ENCODE measurements at places on chromosomes 6 and 20.

- no peak for DNase-seq
Observed at GRCh38 chr20:39849664-39850063, 839.4 kb downstream of the MAFB start.

DNA sequence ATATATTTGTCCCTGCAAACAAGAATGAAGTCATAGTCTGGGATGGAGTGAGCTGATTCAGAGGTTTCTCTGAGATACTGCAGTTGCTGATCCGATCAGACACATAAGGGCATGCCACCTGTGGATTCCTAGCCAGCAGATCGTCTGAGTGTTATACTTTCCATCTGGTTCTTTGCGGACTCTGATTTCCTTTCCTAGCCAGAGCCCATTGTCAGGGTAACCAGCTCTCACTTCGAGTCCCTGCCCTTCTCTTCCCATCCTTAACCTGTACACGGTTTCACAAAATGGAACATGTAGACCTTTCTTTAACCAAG, 100.9 kb downstream of the TMEM200A start:
- DNase-seq: no peak

GRCh38 chr6:38996676-38997075, 51.9 kb upstream of the GLP1R start:
- DNase-seq: no peak

DNA sequence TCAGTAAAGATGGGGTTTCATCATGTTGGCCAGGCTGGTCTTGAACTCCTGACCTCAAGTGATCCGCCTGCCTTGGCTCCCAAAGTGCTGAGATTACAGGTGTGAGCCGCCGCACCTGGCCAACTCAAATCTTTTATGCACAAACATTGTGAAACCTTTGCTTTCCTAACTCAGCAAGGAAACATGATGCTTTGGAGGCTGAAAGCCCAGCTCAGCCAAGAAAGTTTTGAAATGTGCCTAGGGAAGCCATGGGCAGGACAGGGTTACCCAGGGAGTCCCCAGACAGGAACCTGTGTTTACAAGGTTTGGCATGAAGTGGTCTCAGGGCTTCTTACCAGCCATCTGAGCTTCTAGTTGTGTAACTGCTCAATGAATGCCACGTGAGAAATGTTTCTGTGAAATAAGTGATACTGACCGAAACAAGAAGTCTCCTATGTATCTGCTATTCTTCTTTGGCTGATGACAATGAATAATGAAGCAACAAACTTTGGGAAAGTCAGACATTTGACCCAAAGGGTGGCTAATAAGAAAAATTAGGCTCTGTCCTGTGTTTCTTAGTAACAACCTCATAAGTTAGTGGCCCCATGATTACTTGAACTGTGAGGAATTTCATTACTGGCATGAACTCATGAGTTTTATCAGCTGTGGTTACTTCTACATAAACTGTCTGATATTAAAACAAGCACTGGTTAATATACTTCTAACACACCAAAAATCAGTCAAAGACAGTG, 163.5 kb downstream of the KIF6 start:
- DNase-seq: no peak

DNA sequence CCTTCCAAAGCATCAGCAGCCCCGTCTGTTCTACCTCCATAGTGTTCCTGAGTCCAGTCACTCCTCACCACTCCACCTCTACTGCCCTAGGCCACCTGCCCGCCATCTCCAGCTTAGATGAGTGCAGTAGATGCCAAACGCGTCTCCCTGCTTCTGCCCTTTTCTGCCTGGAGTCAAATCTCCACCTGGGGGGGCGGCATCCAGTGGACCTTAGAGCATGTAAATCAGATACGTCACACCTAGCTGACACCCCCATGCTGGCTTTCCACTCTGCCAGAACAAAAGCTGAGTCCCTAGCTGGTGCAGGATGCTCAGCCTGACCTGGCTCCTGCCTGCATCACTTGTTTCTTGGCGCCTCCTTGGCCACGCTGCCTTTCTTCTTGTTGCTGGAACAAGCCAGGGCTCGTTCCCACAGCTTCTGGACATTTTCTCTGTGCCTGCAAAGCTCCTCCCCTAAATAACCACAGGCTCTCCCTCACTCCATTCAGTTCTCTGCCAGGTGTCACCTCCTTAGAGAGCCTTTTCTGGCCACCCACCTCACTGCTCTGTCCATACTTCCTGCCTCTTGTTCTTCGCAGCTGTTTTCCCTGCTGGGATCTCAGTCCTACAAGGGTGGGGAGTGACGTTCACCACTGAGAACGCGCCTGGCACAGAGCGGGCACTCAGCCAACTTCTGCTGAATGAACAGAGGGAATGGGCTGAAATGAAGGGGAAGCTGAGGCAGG, 5.8 kb downstream of the DDR1 start:
- DNase-seq: peak; percentile 31

DNA sequence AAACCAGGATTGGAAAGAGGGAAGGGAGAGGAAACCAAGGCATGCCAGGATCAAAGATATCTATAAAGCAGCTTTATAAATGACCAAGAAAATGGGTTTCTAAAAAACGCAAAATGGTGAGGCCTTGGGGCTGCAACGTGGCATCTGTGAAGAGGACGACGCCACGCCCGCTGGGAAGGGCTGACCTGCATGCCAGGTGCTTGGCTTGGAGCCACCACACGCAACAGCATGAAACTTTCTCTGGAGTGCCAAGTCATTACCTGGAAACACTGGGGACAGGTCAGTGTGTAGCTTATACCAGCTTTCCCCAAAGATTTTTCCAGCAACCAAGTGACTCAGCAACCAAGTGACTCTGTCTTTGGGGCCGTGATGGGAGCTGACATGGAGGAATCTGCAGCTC, 82.5 kb downstream of the POPDC3 start:
- no peak for DNase-seq

DNA sequence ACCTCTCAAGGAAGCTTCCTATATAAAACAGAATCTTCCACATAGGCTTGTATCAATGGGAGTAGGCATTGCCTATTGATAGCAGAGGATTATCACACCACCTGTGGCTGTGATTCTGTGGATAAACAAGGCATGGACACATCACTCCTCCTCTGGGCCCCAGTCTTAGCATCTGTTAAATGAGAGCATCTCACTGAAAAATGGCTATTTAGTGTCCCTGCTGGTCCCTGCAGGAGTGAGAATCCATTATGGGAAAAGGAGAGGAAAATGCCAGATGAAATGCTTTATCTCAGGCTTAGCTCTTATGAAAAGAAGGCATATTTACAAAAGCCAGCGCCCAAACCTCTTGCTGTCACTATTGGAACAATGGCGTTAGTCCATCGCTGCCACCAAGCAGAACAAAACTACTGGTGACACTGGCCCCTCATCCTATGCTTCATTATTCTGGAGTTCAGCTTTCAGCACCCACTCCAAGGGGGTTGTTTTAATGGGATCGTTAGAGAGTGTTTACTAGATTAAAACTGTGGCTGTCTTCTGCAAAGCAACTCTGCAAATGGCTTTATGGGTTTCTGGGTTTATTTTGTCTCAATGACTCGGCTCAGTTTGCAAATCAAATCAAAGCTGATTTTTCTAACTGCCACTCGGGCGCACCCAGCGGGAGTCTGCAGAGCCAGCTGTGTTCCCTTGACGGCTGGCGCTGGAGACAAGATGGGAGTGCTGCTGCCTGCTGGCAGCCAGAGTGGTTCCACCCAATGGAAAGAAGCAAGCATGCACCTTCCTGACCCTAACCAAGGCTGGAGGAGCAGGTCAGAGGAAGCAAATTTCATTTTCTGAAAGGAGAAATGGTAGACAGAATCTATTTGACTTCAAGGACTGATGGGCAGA, 658.8 kb upstream of the CHD6 start:
- peak; percentile 76 for DNase-seq

- peak; percentile 46 for DNase-seq
Observed at GRCh38 chr6:125310994-125311649, 9.4 kb upstream of the HDDC2 start.

DNA sequence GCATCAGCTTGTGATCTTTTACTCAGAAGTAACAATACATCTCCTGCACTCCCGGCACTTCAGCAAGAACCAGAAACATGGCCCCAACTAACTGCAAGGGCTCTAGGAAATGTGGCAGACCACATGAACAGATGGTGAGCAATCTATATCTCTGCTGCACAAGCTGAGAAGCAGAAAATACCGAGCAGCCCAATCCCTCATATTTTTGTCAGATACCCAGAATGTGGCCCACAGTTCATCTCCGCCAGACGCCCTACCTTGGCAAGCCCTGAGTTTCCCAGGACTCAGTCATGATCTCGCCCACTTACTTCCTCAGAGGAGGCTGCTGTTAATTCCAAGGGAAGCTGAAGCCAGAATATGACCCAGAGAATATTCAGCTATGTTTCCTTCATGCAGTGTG, 63.1 kb upstream of the PHACTR1 start:
- no peak for DNase-seq

DNA sequence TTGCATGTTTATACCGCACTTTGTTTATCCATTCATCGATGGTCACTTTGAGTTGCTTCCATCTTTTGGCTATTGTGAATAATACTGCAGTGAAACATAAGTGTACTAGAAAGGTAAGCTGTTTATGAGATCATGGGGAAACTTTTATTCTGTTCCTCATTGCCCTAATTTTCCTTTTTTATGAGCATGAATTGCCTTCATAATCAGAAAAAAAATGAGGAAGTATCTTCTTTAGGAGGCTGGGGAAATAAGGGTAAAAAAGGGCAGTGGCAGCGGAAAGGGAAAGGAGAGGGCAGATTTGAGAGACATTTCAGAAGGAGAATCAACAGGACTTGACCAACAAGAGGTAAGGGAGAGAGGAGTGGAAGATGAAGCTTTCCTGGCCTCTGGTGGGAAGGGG, 14.3 kb upstream of the SERINC3 start:
- DNase-seq: no peak

GRCh38 chr6:164078532-164079274, 664.2 kb downstream of the QKI start:
- DNase-seq: no peak

DNA sequence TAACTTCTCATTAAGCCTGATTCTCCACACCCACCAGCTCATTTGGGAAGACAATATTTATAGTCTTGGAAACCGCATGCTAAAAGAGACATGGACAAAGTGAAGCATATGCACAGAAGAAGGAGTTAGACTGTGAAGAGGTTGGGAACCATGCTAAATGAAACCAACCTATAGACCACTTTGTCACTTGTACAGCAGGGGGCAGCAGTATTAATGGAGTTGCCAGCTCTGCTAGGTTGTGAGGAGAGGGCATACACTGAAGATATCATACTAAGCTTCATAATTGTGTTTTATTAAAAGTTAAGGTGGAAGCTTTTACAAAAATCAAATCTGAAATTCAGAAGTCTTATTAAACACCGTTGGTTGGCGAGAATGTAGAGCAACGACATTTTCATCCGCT, 38.3 kb upstream of the HMGCLL1 start:
- DNase-seq: peak; percentile 4

DNA sequence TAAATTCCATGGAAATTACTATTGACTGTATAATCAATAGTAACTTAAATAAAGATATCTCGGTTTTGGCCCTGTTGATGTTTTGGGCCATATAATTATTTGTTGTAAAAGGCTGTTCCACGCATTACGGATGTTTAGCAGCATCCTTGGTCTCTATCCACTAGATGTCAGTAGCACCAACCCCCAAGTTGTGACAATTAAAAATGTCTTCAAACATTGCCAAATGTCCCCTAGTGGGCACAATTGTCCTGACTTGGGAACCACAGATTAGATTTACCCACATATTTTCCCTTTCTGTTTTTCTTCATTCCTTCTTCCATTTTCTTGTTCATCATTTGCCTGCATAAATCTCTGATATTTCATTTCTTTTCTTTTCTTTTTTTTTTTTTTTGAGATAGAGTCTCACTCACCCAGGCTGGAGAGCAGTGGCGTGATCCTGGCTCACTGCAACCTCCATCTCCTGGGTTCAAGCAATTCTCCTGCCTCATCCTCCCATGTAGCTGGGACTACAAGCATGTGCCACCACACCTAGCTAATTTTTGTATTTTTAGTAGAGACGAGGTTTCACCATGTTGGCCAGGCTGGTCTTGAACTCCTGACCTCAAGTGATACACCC, 13.6 kb upstream of the WFDC8 start:
- no peak for DNase-seq

- DNase-seq: no peak
Observed at GRCh38 chr6:107328081-107328480, 131.3 kb downstream of the PDSS2 start.

GRCh38 chr6:105805501-105806023, 280.6 kb upstream of the PRDM1 start:
- no peak for DNase-seq

GRCh38 chr20:32965581-32966373, 38.5 kb downstream of the SUN5 start:
- DNase-seq: no peak

DNA sequence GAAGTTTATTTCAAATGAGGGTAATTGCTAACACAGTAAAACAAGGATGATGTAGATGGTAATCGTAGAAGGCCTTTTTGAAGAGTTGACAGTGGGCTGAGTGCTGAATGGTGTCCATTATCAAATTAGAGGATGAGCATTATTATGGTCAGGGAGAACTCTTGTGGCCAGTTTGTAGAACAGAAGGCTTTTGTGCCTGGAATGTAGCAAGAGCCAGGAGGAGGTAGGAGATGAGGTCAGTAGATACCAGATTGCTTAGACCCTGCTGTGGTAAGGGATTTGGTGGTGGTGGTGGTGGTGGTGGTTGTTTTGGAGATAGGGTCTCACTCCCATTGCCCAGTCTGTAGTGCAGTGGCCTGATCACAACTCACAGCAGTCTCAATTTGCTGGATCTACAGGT, 6.2 kb downstream of the CSE1L start:
- DNase-seq: no peak

GRCh38 chr20:13260650-13261279, 39.7 kb downstream of the ISM1 start:
- DNase-seq: no peak
